ENCODE measurements at places on chromosomes 12 and 14. TPM values are rescaled to one million over a fixed set of nuclear protein-coding genes. Genes with fewer than 3 reads are reported as not detected.

- peaks cover 7% of the 10 kb centered on the region for H3K4me1 ChIP-seq
- peaks cover 16% of the 10 kb centered on the region for H3K27me3 ChIP-seq
- peak overlapping the region; percentile 11 for H3K4me3 ChIP-seq
- no peak overlapping the region for H3K27ac ChIP-seq
Observed at GRCh38 chr12:63021116-63021515, 86.2 kb upstream of the PPM1H start.

- H3K36me3 ChIP-seq: no peaks in the 10 kb centered on the region
- DNase-seq: peak; percentile 43
- H3K27me3 ChIP-seq: no peaks in the 10 kb centered on the region
- H3K27ac ChIP-seq: peak overlapping the region; percentile 81
- H3K4me1 ChIP-seq: peaks cover 76% of the 10 kb centered on the region
Observed at GRCh38 chr12:122886851-122887818, 8.8 kb downstream of the VPS37B start.

- H3K36me3 ChIP-seq: no peaks in the 10 kb centered on the region
- peaks cover 45% of the 10 kb centered on the region for H3K4me1 ChIP-seq
- H3K27ac ChIP-seq: no peak overlapping the region
- no peak for DNase-seq
- H3K4me3 ChIP-seq: no peak overlapping the region
Observed at GRCh38 chr12:3316776-3317480, 174.1 kb upstream of the PRMT8 start.

DNA sequence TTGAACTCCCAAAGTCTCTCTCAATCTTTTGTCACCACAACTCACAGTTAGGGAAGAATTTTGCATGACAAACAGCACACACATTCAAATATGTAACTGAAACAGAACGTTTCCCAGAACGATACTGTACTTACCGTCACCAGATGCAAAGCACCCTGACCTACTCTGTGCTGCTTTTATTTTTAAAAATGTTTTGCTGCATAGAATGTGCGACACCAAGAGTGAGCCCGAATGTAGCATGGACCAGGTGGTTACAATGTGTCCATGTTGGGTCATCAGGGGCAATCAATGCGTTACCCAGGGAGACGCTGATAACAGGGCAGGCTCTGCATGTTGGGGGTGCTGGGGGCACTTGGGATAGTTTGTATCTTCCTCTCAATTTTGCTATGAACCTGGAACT lies 14.6 kb upstream of the EIF5 start:
- no peaks in the 10 kb centered on the region for H3K4me1 ChIP-seq
- H3K4me3 ChIP-seq: no peak overlapping the region
- no peaks in the 10 kb centered on the region for H3K36me3 ChIP-seq
- H3K27me3 ChIP-seq: peaks cover 18% of the 10 kb centered on the region
- DNase-seq: no peak

GRCh38 chr12:94560431-94561221 lies 89.7 kb downstream of the TMCC3 start:
- peaks cover 16% of the 10 kb centered on the region for H3K27me3 ChIP-seq
- H3K4me1 ChIP-seq: peaks cover 4% of the 10 kb centered on the region
- no peak overlapping the region for H3K4me3 ChIP-seq
- no peaks in the 10 kb centered on the region for H3K36me3 ChIP-seq

GRCh38 chr12:7935590-7936581 lies at the start of gene SLC2A3:
Gene SLC2A3 (minus strand): TSS chr12:7936187. CDS start chr12:7936034, 153 bp downstream.
- peak; percentile 92 for DNase-seq
- no peak within 1 kb of the TSS for H3K4me3 ChIP-seq
- H3K4me1 ChIP-seq: peaks cover 10% of the 10 kb centered on the region
- no peak within 1 kb of the TSS for H3K27ac ChIP-seq
- peaks cover 2% of the 10 kb centered on the region for H3K27me3 ChIP-seq
- peaks cover 8% of the 10 kb centered on the region for H3K36me3 ChIP-seq

The IAPP gene
- total RNA-seq: not detected

- DNase-seq: no peak
- no peak overlapping the region for H3K4me3 ChIP-seq
- H3K27ac ChIP-seq: no peak overlapping the region
- no peaks in the 10 kb centered on the region for H3K27me3 ChIP-seq
- H3K36me3 ChIP-seq: no peaks in the 10 kb centered on the region
- peaks cover 17% of the 10 kb centered on the region for H3K4me1 ChIP-seq
Observed at GRCh38 chr12:89864411-89864810, 155.8 kb upstream of the ATP2B1 start.

The CRIP2 gene
- 6.7 TPM for total RNA-seq

Measured in HFFc6 (cell line).